ENCODE measurements at places on chromosomes 7 and 10. TPM values are rescaled to one million over a fixed set of nuclear protein-coding genes. Genes with fewer than 3 reads are reported as not detected.

- no peaks in the 10 kb centered on the region for H3K4me1 ChIP-seq
- no peak for DNase-seq
- no peak overlapping the region for H3K27ac ChIP-seq
Observed at GRCh38 chr10:2173327-2173726, 436.0 kb upstream of the ADARB2 start.

DNA sequence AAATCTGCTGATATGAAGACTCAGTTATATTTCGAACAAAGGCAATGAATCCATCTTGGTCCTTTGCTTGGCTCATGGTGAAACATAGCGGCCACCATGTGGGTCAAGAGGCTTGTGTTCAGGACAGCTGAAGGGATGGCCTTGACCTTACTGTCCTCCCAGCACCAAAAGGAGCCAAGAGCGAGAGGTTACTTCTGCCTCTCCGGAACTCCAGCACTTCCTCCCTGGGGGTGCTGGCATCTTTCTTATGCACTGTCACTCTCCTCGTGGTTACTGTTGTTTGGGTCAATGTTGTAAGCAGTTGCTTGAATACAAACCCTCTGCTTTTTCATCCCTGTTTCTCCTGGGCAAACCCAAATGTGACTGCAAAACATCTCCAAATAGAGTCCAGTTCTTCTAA is 100.6 kb downstream of the RBM20 start:
- no peak for DNase-seq
- H3K4me1 ChIP-seq = peaks cover 7% of the 10 kb centered on the region
- peaks cover 17% of the 10 kb centered on the region for H3K27me3 ChIP-seq

- H3K4me1 ChIP-seq = peaks cover 6% of the 10 kb centered on the region
- no peak overlapping the region for H3K4me3 ChIP-seq
- H3K36me3 ChIP-seq = no peaks in the 10 kb centered on the region
- H3K27me3 ChIP-seq = no peaks in the 10 kb centered on the region
- no peak for DNase-seq
Observed at GRCh38 chr7:36228039-36228438, 75.0 kb downstream of the EEPD1 start.

- no peaks in the 10 kb centered on the region for H3K27me3 ChIP-seq
- DNase-seq = no peak
- no peaks in the 10 kb centered on the region for H3K36me3 ChIP-seq
- no peak overlapping the region for H3K4me3 ChIP-seq
- H3K27ac ChIP-seq = no peak overlapping the region
Observed at GRCh38 chr7:83053965-83054364, 108.7 kb downstream of the PCLO start.

GRCh38 chr7:80732630-80733029 is 94.2 kb downstream of the CD36 start:
- no peak overlapping the region for H3K27ac ChIP-seq
- H3K27me3 ChIP-seq = no peaks in the 10 kb centered on the region
- H3K4me3 ChIP-seq = no peak overlapping the region
- DNase-seq = peak; percentile 30
- H3K4me1 ChIP-seq = peaks cover 24% of the 10 kb centered on the region

GRCh38 chr10:86169066-86169465 is 197.5 kb downstream of the GRID1 start:
- no peak overlapping the region for H3K4me3 ChIP-seq
- H3K4me1 ChIP-seq = no peaks in the 10 kb centered on the region
- H3K27me3 ChIP-seq = no peaks in the 10 kb centered on the region

DNA sequence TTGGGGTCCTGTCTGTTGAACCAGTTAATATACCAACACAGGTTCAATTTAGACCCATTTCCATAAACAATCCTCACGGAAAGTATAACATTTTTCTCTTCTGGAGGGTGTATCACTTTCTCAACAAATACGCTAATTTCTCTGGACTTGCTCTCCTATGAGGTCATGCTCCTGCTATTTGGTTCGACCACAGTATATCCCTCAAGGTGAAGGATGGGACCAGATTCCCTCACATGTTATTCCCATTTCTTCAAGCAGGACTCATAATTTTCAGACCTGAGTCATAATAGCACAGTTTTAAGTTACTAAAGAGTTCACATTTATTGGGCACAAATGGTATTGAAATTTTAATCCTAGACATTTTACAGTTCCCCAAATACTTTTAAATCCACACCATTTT is 57.2 kb downstream of the ADAM12 start:
- H3K27ac ChIP-seq = no peak overlapping the region
- peaks cover 10% of the 10 kb centered on the region for H3K4me1 ChIP-seq
- peaks cover 22% of the 10 kb centered on the region for H3K36me3 ChIP-seq
- H3K27me3 ChIP-seq = no peaks in the 10 kb centered on the region
- H3K4me3 ChIP-seq = no peak overlapping the region

GRCh38 chr7:122311734-122312450 is 7.3 kb upstream of the FEZF1 start:
- no peak overlapping the region for H3K27ac ChIP-seq
- DNase-seq = no peak
- H3K4me3 ChIP-seq = no peak overlapping the region

GRCh38 chr7:102273749-102274712 is 12.6 kb upstream of the SH2B2 start:
- H3K4me3 ChIP-seq = no peak overlapping the region
- peak; percentile 54 for DNase-seq
- H3K27ac ChIP-seq = no peak overlapping the region
- H3K27me3 ChIP-seq = no peaks in the 10 kb centered on the region
- no peaks in the 10 kb centered on the region for H3K36me3 ChIP-seq
- peaks cover 7% of the 10 kb centered on the region for H3K4me1 ChIP-seq

GRCh38 chr7:142954680-142955268 is 7.4 kb downstream of the KEL start:
- no peak for DNase-seq
- H3K27me3 ChIP-seq = no peaks in the 10 kb centered on the region
- H3K4me3 ChIP-seq = no peak overlapping the region
- no peaks in the 10 kb centered on the region for H3K36me3 ChIP-seq
- no peak overlapping the region for H3K27ac ChIP-seq

GRCh38 chr10:100803492-100803891 is 58.1 kb downstream of the PAX2 start:
- H3K4me1 ChIP-seq = no peaks in the 10 kb centered on the region
- no peaks in the 10 kb centered on the region for H3K36me3 ChIP-seq
- H3K27ac ChIP-seq = no peak overlapping the region
- H3K27me3 ChIP-seq = peaks cover 71% of the 10 kb centered on the region

GRCh38 chr10:132144086-132144485 is 42.7 kb upstream of the DPYSL4 start:
- DNase-seq = no peak
- no peak overlapping the region for H3K4me3 ChIP-seq
- H3K36me3 ChIP-seq = no peaks in the 10 kb centered on the region
- no peaks in the 10 kb centered on the region for H3K4me1 ChIP-seq
- H3K27ac ChIP-seq = no peak overlapping the region

DNA sequence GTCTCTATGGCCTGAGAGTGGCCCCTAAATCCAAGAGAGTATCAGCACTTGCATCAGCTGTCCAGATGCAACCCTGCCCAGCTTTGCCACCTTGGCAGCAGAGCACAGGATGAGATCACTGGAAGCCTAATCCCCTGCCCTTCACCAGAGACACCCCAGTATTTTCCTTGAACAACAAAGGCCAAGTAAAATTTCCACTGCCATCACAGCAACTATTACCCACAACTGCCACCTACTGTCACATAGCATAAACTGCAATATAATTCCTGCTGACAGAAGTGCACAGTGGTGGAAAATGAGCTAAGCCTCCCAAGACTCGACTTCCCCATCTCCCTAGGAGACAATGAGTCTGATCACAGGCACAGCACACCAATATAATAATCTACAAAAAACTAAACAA is 462.8 kb upstream of the ZWINT start:
- DNase-seq = peak; percentile 2
- no peaks in the 10 kb centered on the region for H3K4me1 ChIP-seq
- no peak overlapping the region for H3K27ac ChIP-seq
- no peaks in the 10 kb centered on the region for H3K27me3 ChIP-seq

- H3K4me1 ChIP-seq = peaks cover 42% of the 10 kb centered on the region
- H3K4me3 ChIP-seq = peak overlapping the region; percentile 37
- no peaks in the 10 kb centered on the region for H3K36me3 ChIP-seq
- peak; percentile 92 for DNase-seq
- H3K27ac ChIP-seq = peak overlapping the region; percentile 89
Observed at GRCh38 chr7:47940088-47941013, 7.9 kb downstream of the PKD1L1 start.

Gene NKX2-3
- polyA plus RNA-seq = not detected

Gene SPDYE1
- polyA plus RNA-seq = 0.60 TPM

Gene RHOBTB1
- 9.6 TPM for polyA plus RNA-seq

Gene GLI3
- 5.2 TPM for polyA plus RNA-seq

Gene MTG1
- polyA plus RNA-seq = 50.7 TPM

Gene CACUL1
- 26.3 TPM for polyA plus RNA-seq
